ENCODE measurements at places on chromosomes 2 and 18. TPM values are rescaled to one million over a fixed set of nuclear protein-coding genes. Genes with fewer than 3 reads are reported as not detected.

CTAGE1 gene
- total RNA-seq = not detected

EHD3 gene
- 1.1 TPM for total RNA-seq

GRCh38 chr2:233830111-233830802 lies 24.1 kb downstream of the HJURP start:
- ATAC-seq = no peak

GRCh38 chr2:39107724-39108273 lies 13.1 kb downstream of the SOS1 start:
- ATAC-seq = no peak

DNA sequence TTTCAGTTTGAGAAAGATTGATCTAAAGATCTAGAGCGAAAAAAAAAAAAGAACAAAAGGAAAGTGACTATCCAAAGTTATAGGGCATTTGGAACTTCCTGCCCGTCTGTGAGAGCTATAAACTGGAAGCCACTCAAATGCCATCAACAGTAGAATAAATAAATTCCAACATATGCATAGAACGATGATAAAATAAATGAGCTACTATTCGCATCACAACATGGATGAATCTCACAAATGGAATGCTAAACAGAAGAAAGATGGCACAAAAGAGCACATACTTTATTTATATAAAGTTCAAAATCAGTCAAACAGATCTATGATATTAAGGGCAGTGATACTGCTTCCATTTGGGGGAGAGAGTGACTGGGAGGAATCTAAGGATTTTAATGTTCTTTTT lies 128.8 kb downstream of the TTC32 start:
- no peak for ATAC-seq

ACTG2 gene
- total RNA-seq = not detected

- ATAC-seq = no peak
Measured at GRCh38 chr2:100621371-100621951, 58.7 kb downstream of the PDCL3 start.

- no peak for ATAC-seq
Measured at GRCh38 chr18:58943896-58944295, 79.2 kb downstream of the ZNF532 start.

DNA sequence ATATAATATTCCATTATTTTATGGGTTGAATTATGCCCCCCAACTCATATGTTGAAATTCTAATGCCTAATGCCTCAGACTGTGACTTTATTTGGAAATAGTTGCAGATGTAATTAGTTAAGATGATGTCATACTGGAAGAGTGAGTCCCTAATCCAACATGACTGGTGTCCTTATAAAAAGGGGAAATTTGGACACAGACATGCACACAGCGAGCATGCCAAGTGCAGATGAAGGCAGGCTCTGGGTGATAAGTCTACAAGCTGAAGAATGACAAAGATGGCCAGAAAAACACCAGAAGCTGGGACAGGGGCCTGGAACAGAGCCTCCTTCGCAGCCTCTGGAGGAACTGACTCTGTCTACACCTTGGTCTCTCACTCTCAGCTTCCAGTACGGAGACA lies 10.0 kb upstream of the ASAP2 start:
- no peak for ATAC-seq

GRCh38 chr2:36059691-36060090 lies 295.9 kb upstream of the CRIM1 start:
- ATAC-seq = no peak

- no peak for ATAC-seq
Measured at GRCh38 chr2:191862156-191862775, 15.4 kb upstream of the CAVIN2 start.

- ATAC-seq = no peak
Measured at GRCh38 chr18:75088622-75089211, 120.2 kb downstream of the PTGR3 start.

ATP5MC3 gene
- total RNA-seq = 416 TPM

DNA sequence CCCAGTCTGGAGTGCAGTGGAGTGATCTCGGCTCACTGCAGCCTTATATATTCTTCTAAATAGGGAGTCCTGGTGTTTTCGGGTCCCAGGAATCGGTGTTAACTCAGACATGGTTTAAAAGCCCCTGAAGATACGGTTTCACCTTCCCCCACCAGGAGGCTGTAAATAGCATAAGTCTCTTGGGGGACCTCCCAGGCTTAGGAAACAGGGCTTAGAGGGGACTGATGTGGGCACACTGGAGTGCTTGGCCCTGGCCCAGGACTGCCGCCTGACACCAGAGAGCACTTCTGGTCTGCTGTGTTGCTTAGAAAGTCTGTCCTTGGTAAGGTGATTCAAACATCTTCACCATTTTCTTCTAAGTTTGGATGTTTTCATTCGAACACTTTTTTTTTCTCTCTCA lies 39.7 kb upstream of the MAP4K4 start:
- ATAC-seq = no peak

DNA sequence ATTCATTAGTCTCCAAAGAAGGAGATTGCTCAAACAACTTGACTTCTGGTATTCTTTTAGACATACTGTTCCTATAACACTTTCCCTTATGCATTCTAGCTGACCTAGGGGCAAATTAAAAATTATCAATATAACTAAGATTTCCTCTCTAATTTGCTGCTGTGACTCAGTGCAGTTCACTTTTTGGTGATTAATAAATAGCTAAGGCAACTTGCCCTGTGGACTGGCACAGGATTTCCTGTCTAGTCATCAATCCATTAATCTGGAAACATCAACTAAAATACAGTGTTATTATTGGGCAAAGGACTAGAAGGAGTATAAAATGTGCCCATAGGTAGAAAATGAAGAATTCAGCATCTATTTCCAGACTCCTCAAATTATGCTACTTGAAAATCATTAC lies 83.5 kb upstream of the SERPINE2 start:
- ATAC-seq = no peak

- no peak for ATAC-seq
Measured at GRCh38 chr18:48318436-48318835, 90.7 kb downstream of the ZBTB7C start.

CHRND gene
- total RNA-seq = not detected

ARHGAP28 gene
- total RNA-seq = not detected

CCDC74B gene
- total RNA-seq = 1.3 TPM

GRCh38 chr2:31762085-31762484 lies 181.3 kb upstream of the SRD5A2 start:
- ATAC-seq = no peak

- no peak for ATAC-seq
Measured at GRCh38 chr2:135904341-135904989, 28.2 kb upstream of the MCM6 start.

DNA sequence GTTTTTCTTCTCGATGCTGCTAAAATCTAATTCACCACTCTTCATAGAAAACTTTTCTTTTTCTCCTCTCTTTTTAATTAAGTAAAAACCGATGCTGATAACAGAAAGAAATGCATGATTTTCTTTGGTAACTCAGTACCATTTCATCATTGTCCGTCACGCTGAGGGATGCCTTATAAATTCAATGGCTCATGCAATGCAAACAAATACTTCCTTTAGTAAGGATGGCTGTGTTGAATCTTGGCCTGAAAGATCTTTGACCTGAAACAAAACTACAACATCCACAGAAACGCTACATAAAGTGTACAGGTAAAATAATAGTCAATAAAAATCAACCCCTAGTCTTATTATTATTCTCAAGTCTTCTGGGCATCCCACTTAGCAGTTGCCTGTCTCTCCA lies 261.4 kb downstream of the SLC8A1 start:
- ATAC-seq = no peak

SMC6 gene
- total RNA-seq = 22.3 TPM

DNA sequence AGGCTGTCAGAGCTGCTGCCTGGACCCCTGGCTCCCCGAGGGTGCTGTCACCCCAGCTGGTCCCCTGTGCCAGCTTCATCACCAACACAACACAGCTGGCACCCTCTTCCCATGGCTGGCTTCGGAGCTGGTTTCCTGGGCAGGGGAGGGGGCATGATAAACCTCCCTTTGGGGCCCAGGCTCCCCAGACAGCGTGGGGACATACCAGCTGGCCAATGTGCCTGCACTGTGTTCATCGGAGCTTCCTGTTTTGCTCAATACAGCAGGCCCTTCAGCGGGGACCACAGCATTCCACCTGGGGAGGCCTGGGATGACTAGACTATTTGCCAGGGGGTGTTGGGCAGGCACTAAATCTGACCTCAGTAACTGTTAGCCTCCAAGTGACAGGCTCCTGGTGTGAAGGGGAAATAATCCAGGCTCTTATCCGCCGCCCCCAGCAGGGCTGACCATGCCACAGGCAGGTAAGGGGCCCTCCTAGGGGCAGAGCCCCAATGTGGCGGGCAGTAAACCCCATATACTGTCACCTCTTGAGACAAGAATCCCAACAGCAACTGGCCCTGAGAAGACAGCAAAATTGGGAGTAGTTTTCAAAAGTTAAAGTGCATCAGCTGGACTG lies 44.6 kb downstream of the EMX1 start:
- no peak for ATAC-seq

- no peak for ATAC-seq
Measured at GRCh38 chr18:68660354-68661183, 54.3 kb downstream of the TMX3 start.

PRSS56 gene
- total RNA-seq = not detected

GRCh38 chr18:79872527-79873444 lies 75.0 kb downstream of the KCNG2 start:
- ATAC-seq = no peak

C2orf81 gene
- 2.3 TPM for total RNA-seq

- no peak for ATAC-seq
Measured at GRCh38 chr2:238346544-238346943, 26.2 kb downstream of the TRAF3IP1 start.

DNA sequence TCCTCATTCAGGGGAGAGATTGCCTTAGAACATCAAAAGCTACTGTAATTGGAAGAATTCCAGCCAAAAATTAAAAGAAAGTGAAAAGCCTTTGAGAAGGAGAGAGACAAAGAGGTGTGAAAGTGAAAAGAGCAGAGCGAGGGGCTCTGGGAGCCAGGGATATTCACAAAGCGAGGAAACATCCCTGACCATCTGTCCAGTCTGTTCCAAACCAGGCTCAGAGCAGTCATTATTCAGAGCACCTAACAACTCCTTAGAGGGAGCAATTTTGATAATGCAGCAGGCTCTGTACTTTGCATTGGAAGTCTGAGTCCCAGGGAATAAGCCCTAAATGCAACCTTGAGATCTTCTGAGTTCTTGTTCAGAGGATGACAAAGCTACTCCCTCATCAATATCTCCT lies 119.1 kb upstream of the LYPD1 start:
- ATAC-seq = no peak

DNA sequence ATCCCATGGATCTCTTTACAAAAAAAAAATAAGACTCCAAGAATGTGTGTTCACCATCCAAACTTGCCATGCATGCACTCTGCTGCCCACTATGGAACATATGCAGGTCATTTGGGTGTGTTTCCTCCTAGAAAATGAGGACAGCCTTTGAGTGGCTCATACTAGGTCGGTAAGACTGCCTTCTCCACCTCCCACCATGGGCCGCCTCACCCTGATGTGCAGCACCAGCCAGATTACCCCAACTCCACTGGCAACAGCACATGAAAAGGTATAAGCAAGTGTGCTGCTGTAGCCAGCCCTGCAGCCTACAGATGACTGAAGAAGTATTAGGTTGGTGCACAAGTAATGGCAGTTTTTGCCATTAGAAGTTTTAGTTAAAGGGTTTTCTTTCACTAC lies 214.2 kb downstream of the ATAD2B start:
- no peak for ATAC-seq

DNA sequence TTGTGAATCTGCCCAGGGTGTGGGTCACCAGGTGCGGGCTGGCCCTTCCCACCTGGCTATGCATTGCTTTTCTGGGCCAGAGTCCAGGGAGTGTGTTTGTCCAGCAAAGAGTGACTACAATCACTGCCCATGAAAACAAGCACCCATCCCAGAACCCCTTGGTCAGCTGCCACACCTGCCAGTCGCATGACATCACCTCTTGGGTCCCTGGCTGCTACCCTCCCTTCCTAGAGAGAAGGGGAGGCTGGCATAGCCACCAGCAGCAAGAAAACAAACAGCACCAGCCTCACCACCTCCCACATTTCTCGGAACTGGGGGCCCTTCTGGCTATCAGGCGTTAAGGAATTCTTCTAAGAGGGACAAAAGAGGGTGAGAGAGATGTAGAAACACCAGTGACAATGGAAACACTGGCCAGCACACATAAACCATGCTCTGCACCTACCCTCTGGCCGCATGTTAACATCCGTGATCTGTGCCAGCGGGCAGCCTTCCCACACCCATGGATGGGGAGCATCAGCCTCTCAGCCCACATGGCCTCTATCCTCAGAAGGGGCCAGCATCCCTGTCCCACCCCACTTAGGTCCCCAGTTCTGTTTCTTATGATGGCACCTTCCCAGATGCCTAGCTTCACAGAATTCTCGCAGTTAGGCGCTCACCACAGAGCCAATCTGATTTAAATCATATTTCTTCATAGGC lies 109.7 kb upstream of the GLI2 start:
- no peak for ATAC-seq

- no peak for ATAC-seq
Measured at GRCh38 chr2:172823261-172823850, 87.7 kb downstream of the RAPGEF4 start.

ZNF396 gene
- 0.87 TPM for total RNA-seq

GRCh38 chr18:54607213-54608027 lies 16.4 kb downstream of the DYNAP start:
- ATAC-seq = no peak

DNA sequence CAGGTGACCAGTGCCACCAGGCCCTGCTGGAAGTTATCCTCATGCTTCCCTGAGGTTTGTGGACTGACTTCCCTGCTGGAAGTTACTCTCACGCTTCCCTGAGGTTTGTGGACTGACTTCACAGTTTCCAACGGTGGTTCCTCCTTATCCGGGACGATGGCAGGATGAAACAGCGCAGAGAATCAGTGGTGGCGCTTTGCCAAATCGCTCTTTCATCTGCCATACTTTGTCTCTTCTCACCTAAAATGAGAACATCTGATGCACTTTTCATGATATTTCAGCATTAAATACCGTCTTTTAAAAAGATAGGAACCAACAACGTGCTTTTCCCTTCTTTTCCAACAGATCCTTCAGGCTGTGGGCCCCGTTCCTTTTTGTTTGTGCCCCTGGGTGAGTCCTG lies 183.3 kb downstream of the LDLRAD4 start:
- ATAC-seq = no peak

DNA sequence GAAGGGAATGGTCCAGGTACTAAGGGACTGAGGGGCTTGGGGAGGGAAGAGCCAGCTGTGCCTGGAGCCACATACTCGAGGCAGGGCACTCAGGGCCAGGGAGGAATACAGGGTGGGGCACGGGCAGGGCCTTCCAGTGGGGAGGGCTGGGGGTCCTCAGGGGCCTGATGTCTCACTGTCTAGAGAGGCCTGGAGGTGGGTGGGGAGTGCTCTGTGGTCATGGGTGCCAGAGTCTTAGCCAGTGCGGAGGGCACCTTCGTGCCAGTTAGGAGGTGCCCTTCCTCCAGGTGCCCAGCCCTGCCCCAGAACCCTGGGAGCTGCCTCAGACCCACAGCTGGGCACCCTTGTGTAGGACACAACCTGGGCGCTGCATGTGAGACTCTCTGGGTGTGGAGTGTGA lies 81.2 kb downstream of the SMAD7 start:
- ATAC-seq = no peak

SOX11 gene
- not detected for total RNA-seq

RGPD4 gene
- total RNA-seq = not detected

OSR1 gene
- not detected for total RNA-seq

DNA sequence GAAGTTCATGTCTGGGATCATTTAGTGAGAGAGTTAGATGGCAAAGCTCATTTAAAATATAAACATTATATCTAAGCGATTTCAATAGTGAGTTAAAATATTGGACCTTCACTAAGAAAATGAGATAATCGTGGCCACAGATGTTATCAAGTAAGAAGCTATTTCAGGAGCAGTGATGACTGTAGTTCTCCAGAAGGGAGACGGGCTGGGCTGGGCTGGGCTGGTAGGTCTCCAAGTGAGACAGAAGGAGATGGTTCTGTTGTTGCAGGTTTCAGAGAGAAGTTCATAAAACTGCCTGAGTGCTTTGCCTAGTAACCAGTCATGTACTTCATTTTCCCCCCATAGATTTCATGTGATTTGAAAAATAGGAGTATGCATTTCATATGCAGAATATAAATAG lies 130.1 kb upstream of the DAPL1 start:
- no peak for ATAC-seq

Data from activated T-helper 17 cell treated with anti-CD3 and anti-CD28 coated beads, Interleukin-2, amount 50 U/mL, for 72 hours (primary cell).